Activated naive CD4-positive, alpha-beta T cell treated with anti-CD3 and anti-CD28 coated beads, Interleukin-2, amount 10 ng/mL, durations not matched to agents 5 hours and 36 hours (primary cell): ENCODE measurements at places on chromosomes 6 and 20. TPM values are rescaled to one million over a fixed set of nuclear protein-coding genes. Genes with fewer than 3 reads are reported as not detected.

The STMN3 gene
- total RNA-seq = 49.7 TPM

The TRPC4AP gene
- 48.7 TPM for total RNA-seq

The RIN2 gene
- total RNA-seq = not detected

The BMP2 gene
- not detected for total RNA-seq

The LIN28B gene
- not detected for total RNA-seq

The PCNA gene
- 354 TPM for total RNA-seq

The ACTL10 gene
- 4.9 TPM for total RNA-seq

The RIPOR3 gene
- total RNA-seq = not detected

The CALHM5 gene
- not detected for total RNA-seq

The PSORS1C1 gene
- total RNA-seq = not detected

The TFAP2A gene
- not detected for total RNA-seq

The OR2W1 gene
- not detected for total RNA-seq

The LCA5 gene
- 0.05 TPM for total RNA-seq

The MROH8 gene
- 2.6 TPM for total RNA-seq

The CAGE1 gene
- total RNA-seq = not detected

The REM1 gene
- not detected for total RNA-seq

The LBP gene
- total RNA-seq = not detected

The RPL10A gene
- 2,105 TPM for total RNA-seq

The RAET1G gene
- total RNA-seq = not detected

The LAMA4 gene
- total RNA-seq = not detected

The SOX12 gene
- total RNA-seq = 6.6 TPM

The ACSS1 gene
- 55.3 TPM for total RNA-seq

The KIF13A gene
- 0.20 TPM for total RNA-seq

The HFE gene
- total RNA-seq = 2.1 TPM

The ZSCAN23 gene
- total RNA-seq = 1.6 TPM

The SIRPD gene
- total RNA-seq = not detected

The FRS3 gene
- 4.6 TPM for total RNA-seq

The HTR1E gene
- not detected for total RNA-seq

The SGK2 gene
- total RNA-seq = 0.63 TPM

The TRERF1 gene
- total RNA-seq = 14.0 TPM

The CCN6 gene
- not detected for total RNA-seq

The NRN1 gene
- total RNA-seq = 15.4 TPM

The TSPO2 gene
- total RNA-seq = not detected

The OPN5 gene
- total RNA-seq = not detected

The MRPL14 gene
- total RNA-seq = 49.2 TPM

The TRIM10 gene
- not detected for total RNA-seq

The KCNK17 gene
- total RNA-seq = not detected

The FKBP1C gene
- 0.40 TPM for total RNA-seq

The SIRPG gene
- total RNA-seq = 113 TPM

The PLA2G7 gene
- not detected for total RNA-seq

The METTL24 gene
- total RNA-seq = not detected

The GNRH2 gene
- total RNA-seq = 1.2 TPM

The IL20RA gene
- total RNA-seq = not detected

The C6orf58 gene
- total RNA-seq = not detected

The CRISP3 gene
- total RNA-seq = not detected

The MED20 gene
- total RNA-seq = 19.4 TPM

The CPNE5 gene
- 1.6 TPM for total RNA-seq

The CLPSL2 gene
- not detected for total RNA-seq

The DEK gene
- total RNA-seq = 204 TPM

The ZKSCAN3 gene
- total RNA-seq = 6.3 TPM

The SLC35D3 gene
- total RNA-seq = not detected

The EPHA7 gene
- not detected for total RNA-seq

The PRL gene
- not detected for total RNA-seq

The CCND3 gene
- total RNA-seq = 369 TPM

The SMIM26 gene
- 67.1 TPM for total RNA-seq

The KHDC1L gene
- not detected for total RNA-seq
